ENCODE measurements at places on chromosomes 7 and 10. TPM values are rescaled to one million over a fixed set of nuclear protein-coding genes. Genes with fewer than 3 reads are reported as not detected.

DNA sequence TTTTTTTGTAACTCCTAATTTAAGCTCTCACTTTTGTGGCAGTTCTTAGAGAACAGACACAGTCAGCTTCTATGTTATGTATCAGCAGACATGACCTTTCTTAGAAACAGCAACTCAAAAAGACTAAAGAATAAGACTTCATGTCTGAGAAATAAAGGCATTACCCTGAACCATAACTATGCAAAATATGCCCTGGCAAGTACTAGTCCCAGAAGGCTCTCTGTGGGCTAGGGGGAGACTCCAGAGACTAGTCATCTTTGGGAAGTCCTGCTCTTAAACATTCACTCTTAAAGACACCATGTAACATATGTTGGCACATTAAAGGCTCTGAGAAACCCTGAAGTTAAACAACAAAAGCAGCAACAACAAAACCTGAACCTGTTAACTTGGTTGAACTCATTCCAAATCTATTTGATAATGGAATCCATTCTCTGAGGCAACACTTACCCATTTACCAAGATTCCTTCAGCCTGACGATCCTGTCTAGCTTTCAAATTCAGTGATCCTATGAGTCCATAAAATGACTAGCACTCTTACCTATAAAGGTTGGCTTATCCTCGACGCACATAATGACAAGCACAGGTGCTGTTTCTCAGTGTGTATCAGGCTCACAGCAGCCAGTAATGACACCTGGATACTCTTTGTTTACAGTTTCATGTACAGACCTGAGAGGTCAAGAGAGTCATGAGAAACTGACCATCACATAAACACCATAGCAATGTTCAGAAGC is 62.3 kb downstream of the OSBPL3 start:
- DNase-seq = no peak
- no peaks in the 10 kb centered on the region for H3K27me3 ChIP-seq
- no peak overlapping the region for H3K4me3 ChIP-seq

DNA sequence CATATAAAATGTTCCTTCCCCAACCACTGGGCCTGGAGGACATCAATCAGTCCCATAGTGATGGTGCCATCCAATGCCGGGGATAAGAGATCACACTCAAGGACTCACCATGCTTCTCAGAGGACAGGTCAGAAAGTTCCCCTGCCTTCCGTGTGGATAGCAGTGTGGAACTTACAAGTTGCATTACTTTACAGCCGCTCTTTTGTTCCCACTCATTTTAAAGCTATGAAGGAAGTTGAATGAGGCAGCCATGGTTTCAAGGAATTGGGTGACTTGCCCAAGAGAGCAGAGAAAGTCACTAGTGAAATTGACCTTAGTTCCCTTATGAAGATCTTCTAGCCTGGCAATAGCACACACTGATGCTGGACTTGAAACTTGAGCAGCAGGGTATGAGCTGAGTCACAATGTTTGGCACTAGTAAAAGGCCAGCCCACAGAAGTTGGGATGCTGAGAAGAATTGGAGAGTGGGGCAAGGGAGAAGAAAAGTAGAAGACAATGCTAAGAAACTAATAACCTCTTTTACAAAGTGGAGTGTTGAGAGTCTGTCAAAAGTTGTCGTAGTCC is 78.7 kb downstream of the CXCL12 start:
- DNase-seq = no peak
- H3K36me3 ChIP-seq = no peaks in the 10 kb centered on the region
- no peak overlapping the region for H3K27ac ChIP-seq
- H3K4me3 ChIP-seq = no peak overlapping the region

DNA sequence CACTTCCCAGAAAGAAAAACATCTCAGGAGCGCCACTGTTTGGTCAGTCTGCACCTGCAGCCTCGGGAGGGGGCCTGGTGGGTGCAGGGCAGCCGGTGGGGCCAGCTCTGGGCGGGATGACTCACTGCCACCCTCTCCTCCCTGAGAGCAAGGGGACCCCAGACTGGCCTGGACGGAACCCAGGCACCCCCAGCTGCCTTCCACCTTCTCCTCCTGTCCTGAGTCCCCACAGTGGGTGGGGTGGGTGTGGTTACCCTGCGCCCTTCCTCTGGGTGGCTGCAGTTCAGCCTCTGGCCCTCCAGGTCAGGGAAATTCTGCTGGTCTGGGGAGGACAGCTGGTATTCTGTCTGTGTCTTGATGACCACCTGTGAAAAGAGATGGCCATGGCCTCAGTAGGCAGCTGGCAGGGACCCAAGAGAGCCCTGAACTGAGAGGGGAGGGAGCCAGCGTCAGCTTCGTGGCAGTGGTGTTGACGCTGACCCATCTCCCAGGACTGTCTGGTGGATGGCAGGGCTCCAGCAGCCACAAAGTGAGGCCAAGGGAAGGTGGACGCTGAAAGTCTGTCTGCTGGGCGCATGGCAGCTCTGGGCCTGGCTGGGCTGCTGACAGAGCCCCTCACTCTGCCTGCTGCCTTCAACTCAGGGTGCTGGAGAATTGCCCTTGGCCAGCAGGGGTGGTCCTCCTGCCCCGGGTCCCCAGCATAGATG is 8.9 kb downstream of the CALY start:
- H3K27me3 ChIP-seq = peaks cover 64% of the 10 kb centered on the region
- no peak overlapping the region for H3K4me3 ChIP-seq
- H3K36me3 ChIP-seq = no peaks in the 10 kb centered on the region
- no peak overlapping the region for H3K27ac ChIP-seq
- peaks cover 5% of the 10 kb centered on the region for H3K4me1 ChIP-seq
- no peak for DNase-seq

The CDHR1 gene
- 0.16 TPM for total RNA-seq

DNA sequence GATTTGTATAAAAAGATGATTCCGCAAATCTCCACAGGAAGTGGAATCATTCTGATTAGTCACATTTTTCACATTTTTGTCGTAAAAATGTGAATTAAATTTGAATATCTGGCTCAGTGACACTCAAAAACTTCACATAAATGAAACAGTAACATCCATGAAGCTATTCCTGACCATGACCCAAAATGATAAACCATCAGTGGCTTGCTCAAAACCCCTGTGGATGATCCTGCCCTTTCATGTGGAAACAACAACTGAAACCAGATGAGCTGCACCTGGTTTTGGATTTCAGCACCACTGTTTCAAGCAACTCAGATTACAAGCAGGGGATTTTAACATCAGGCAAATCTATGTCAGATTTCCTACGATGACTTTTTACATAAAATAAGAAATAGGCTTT is 80.3 kb downstream of the AMPH start:
- no peak overlapping the region for H3K27ac ChIP-seq
- DNase-seq = no peak
- no peaks in the 10 kb centered on the region for H3K36me3 ChIP-seq
